ENCODE measurements at places on chromosomes 6 and 20. TPM values are rescaled to one million over a fixed set of nuclear protein-coding genes. Genes with fewer than 3 reads are reported as not detected.

GRCh38 chr6:159837511-159837910 is 37.4 kb downstream of the PNLDC1 start:
- no peak for DNase-seq

GRCh38 chr20:56345911-56346310 is 12.9 kb upstream of the FAM210B start:
- no peak for DNase-seq

DNA sequence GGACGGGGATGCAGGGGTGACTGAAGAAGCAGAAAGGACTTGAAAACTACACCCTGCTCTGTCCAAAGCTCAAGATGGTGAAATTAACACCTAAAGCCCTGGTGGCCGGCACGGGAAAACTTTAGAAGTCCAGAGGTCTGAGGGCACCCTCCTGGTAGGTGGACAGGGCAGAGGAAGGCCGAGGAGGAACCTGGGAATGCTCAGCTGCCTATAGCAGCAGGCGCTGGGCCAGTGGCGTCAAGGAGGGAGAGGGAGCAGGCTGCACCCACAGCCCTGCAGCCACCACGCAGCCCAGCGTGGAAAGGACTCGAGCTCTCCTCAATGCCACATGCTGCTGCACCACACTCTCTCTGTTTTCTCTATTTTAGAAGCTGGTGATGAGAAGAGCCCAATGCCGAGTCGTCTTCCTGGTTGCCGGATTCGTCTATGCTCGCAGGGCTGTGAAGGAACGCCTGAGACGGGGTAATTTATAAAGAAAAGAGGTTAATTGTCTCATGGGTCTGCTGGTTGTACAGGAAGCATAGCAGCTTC is 248.3 kb upstream of the AFDN start:
- DNase-seq: no peak

DNA sequence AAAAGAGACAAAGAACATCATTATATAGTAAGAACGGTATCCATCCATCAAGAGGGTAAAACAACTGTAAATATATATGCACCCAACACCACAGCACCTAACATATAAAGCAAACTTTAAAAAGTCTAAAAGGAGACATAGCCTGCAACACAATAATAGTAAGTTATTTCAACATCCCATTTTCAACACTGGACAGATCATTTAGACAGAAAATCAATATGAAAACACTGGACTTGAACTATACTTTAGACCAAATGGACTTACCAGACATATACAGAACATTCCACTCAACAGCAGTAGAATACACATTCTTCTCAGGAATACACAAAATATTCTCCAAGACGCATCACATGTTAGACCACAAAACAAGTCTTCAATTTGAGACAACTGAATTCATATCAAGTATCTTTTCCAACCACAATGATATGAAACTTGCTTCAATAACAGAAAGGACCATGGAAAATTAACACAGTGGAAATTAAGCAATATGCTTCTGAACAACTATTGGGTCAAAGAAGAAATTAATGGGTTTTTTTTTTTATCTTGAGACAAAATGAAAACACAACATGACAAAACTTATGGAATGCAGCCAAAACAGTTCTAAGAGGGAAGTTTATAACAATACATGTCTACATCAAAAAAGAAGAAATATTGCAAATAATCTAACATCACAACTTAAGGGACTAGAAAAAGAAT is 23.9 kb upstream of the ASF1A start:
- DNase-seq: peak; percentile 46

The SLC17A3 gene
- total RNA-seq: not detected

The OPN5 gene
- total RNA-seq: not detected

The PSMB9 gene
- 54.7 TPM for total RNA-seq

Data from fibroblast of lung (primary cell).